Lung (tissue), 17 donors: ENCODE measurements at places on chromosomes 6 and 20. TPM values are rescaled to one million over a fixed set of nuclear protein-coding genes. Genes with fewer than 3 reads are reported as not detected.

BHLHE23 gene
- polyA plus RNA-seq = not detected

GATA5 gene
- polyA plus RNA-seq = 1.2 TPM

DNA sequence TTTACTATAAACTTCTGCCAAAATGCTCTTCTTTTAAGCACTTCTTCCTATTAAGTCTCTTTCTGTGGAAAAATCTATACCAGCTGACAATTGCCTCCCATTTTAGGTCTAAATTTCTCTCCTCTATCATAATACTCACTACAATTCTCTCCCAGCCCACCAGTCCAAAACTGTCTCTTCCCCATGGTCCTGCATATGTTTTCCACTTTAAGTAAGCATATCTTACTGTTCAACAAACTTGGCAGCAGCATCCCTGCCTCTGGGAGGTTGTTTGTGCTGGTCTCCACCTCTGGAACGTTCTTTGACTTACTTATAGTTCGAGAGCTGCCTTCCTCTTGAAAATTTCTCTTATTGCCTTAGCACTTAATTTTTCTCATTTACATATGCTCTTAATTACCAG, 180.5 kb downstream of the COL12A1 start:
- no peak for DNase-seq

DNA sequence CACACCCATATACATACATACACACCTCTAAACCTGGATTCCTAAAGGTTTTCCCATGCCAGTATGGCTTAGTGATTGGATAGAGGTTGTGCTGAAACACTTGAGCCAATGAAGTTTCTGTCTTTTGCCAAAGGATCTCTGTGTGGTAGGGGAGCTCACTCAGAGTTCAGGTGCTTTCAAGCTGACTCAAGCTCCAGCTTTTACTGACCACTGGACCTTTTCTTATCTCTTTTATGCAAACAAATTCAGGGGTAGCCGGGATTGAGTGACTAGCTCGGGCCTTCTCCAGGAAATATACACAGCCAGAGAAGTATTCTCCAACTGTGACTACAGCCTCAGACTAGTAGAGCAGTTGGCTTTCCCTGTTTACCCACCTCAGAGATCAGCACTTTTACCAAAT, 21.5 kb upstream of the DSE start:
- DNase-seq = no peak

GRCh38 chr6:150403458-150404246, 34.8 kb downstream of the IYD start:
- DNase-seq = peak; percentile 89

- DNase-seq = peak; percentile 64
Observed at GRCh38 chr6:27795697-27796494, 116.3 kb downstream of the OR2B2 start.

DNA sequence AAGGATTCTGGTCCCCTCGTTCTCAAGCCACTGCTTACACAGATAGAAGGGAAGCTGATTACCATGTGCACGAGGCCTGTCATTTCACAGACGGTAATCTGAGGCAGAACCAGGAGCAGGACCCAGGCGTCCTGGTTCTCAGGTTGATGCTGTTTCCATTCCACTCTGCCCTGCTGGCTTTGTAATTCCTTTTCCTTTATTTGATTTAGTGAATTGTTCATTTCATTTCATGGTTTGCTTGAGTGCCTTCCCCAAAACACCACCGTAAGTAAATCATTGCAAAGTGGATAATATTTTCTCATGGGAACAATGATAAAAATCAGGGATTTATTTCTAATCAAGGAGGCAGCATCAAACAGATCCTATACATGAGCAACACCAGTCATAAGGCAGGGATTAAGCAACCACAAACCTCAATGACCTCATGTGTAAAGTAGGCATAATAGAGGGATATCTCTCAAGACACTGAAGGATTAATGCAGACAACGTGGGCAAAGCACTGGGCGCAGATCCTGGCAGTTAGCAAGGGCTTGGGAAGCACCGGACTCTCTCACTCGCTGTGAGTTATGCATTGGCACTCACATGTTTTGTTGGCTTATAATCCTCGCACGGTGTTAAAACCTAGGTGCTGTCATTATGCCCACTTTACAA, 229.5 kb upstream of the FOXQ1 start:
- no peak for DNase-seq
